ENCODE measurements at places on chromosomes 3 and 15.

DNA sequence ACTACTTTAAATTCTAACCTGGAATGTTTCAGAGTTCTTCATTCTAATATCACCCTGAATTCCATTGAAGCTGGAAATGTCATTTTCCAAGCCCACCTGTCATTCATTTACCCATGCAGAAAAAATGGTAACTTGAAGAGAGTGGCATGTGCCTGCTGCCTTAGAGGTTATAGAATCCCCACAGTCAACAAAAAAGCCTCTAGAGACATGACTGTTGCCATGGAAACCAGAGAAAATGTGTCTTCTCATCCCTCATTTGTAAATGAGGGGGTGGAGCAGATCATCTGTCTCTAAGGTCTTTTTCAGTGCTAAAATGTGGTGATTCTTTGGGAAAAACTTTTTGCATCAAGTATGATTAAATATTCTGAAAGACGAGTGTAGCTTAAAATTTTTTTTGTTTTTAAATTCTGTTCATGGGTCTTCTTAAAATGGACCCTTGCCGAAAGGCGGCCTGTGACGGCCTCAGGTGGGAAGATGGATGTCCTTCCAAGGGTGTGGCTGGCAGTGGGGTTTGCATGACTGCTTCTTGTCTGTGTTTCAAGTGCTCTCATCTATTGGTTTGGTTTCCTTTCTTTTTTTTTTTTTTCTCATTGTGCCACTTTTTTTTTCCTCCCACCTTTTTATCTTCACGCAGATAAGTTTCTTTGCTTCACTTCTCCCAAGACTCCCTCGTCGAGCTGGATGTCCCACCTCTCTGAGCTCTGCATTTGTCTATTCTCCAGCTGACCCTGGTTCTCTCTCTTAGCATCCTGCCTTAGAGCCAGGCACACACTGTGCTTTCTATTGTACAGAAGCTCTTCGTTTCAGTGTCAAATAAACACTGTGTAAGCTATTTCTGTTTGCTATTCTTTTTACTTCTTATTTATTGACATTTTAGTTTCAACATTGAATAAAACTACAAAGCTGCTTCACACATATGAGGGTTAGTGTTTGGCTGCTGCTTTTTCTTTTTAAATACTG lies 23.0 kb downstream of the TPM1 start:
- no peak for DNase-seq

- no peak for DNase-seq
Observed at GRCh38 chr15:80693682-80694610, 1.2 kb upstream of the ABHD17C start.

DNA sequence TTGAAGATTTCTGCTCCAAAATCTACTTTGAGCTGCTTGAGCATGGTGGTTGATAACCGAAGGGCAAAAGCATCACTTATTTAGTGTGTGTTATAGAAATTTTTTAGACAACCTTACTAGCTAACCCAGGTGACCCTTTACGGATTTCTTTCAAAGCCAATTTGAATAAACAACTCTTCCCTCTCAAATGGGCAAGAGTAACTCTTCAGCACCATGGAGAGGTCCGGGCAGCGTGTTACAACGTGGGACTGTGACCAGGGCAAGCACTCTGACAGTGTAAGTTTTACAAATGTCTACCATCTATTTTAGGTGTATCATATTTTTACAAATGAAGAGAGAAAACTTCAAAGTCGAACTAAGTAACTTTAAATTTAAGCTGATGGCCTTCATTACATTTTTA lies 471.8 kb downstream of the MFSD1 start:
- no peak for DNase-seq

- no peak for DNase-seq
Observed at GRCh38 chr15:26143221-26143620, 280.1 kb upstream of the ATP10A start.

DNA sequence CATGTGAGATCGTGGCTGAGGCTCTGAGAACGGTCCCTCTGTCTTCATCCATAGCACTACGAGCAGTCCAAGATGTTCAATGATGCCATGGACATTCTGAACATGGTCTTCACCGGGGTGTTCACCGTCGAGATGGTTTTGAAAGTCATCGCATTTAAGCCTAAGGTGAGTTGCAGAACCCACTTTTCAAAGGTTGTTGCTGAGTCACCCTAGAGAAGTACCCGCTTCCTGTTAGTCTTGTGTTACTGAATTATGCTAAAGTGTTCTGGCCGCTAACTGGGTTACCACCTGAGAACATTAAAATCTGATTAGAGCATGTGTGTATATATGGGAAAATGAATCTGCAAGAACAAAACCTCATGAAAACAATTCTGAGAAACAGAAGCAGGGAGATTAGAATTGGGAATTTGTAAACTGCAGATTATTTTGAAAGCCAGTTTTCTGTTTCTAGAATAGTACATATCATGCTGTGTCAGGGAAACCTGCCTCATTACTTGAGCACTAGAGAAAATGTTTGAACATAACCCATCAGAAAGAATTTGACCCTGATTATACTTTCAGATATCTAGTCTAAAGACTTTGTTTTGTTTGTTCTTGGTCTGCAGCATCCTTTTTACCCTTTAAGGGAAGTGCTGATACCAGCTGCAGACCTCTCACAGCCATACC lies 92.6 kb downstream of the CHDH start:
- no peak for DNase-seq

All from activated CD4-positive, CD25-positive, alpha-beta regulatory T cell (primary cell).